ENCODE measurements at places on chromosomes 5 and 9.

DNA sequence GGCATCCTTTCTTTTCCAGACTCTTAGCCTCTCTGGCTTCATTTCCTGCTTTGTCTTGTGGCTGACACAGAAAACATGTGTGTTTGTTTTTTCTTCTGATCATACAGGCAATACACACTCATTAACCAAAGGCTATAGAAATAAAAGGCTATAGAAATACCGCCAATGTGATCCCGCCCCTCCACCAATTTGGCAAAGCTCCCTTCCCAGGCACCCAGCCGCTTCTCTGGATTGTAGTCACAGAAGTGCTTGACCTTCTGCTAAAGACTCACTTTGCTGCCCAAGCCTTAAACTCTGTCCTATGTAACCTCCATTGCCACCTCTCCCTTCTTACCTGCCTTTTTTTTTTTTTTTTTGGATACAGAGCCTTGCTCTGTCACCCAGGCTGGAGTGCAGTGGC is 5.3 kb downstream of the TXNDC15 start:
- no peak for DNase-seq

GRCh38 chr5:4013106-4013898 is 417.7 kb downstream of the IRX1 start:
- no peak for DNase-seq

GRCh38 chr5:94423411-94423810 is 195.0 kb downstream of the KIAA0825 start:
- DNase-seq: no peak

DNA sequence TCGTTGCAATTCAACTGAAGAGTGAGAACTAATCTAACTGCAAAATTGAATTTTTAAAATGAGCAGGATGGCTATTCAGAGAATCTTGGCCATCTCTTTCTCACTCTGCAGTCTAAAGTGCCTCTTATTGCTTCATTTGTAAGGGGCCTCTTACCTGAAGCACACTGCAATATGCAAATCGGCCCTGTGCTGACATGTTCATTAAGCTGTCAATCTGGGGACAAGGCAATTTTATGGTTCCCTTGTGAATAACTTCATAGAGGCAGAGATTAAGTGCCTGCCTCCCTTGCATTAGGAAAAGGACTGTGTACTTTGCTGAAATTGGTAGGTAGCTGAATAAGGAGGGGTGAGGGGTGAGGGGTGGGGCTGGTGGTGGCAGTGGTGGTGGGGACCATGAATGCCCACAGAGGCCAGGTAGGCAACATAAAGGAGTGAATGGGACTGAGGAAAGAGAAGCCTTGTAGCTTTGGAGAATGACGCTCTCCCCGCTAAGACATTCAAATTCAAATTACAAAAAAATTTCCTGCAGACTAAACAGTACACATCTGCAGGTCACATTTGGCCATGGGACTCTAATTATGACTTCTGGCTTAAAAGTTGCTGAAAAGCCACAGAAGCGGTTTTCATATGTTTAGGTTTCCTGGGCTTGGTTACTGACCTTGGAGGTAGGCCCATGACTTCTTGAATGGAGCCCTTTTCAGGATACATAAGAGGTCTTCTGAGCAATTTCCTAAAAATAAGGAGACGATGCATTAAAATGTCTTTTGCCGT is 25.0 kb downstream of the TNFSF8 start:
- DNase-seq: no peak

GRCh38 chr5:148913985-148914431 is 87.6 kb downstream of the ADRB2 start:
- peak; percentile 47 for DNase-seq

- DNase-seq: peak; percentile 84
These were observed 37.1 kb upstream of the FAM169A start for GRCh38 chr5:74903165-74903787.

- DNase-seq: no peak
These were observed 2.8 kb downstream of the LARS1 start for GRCh38 chr5:146179696-146180095.

All from Caco-2 (cell line).